Esophagus squamous epithelium (tissue), 5 donors: ENCODE measurements at places on chromosomes 2 and 18.

- H3K27me3 ChIP-seq, result no peaks in the 10 kb centered on the region
- H3K36me3 ChIP-seq, result no peaks in the 10 kb centered on the region
- H3K27ac ChIP-seq, result no peak overlapping the region
- DNase-seq, result no peak
Observed at GRCh38 chr18:34033968-34034367, 190.7 kb downstream of the NOL4 start.

GRCh38 chr18:76482971-76483691, 11.9 kb downstream of the ZNF516 start:
- no peak overlapping the region for H3K27ac ChIP-seq
- H3K4me1 ChIP-seq, result no peaks in the 10 kb centered on the region
- no peaks in the 10 kb centered on the region for H3K36me3 ChIP-seq
- DNase-seq, result no peak
- no peaks in the 10 kb centered on the region for H3K27me3 ChIP-seq

DNA sequence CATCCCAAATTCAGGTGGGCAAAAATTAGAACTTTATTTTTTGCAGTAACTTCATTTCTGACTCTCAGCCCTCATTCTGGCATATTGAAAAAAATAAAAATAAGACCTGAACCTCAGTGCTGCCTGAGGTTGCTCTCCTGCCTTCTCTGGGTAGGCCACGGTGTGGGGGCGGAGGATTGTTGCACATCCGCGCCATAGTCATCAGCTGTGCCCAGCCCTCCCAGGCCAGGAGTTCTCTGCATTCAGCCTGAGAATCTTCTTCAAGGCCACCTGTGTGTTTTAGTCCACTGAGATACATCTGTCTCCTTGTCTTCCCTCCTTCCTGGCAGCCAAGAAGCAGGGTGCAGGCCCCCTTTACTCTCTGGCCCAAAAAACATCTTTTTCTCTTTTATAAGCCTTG, 94.7 kb downstream of the ARMC9 start:
- H3K27me3 ChIP-seq, result no peaks in the 10 kb centered on the region
- no peak overlapping the region for H3K4me3 ChIP-seq
- DNase-seq, result no peak
- H3K4me1 ChIP-seq, result no peaks in the 10 kb centered on the region

GRCh38 chr18:54777118-54777791, 51.0 kb upstream of the RAB27B start:
- peak overlapping the region; percentile 72 for H3K27ac ChIP-seq
- peaks cover 4% of the 10 kb centered on the region for H3K4me1 ChIP-seq
- no peak overlapping the region for H3K4me3 ChIP-seq
- DNase-seq, result no peak

- H3K27me3 ChIP-seq, result no peaks in the 10 kb centered on the region
- peaks cover 12% of the 10 kb centered on the region for H3K4me1 ChIP-seq
- no peaks in the 10 kb centered on the region for H3K36me3 ChIP-seq
- DNase-seq, result no peak
- no peak overlapping the region for H3K4me3 ChIP-seq
- peak overlapping the region; percentile 21 for H3K27ac ChIP-seq
Observed at GRCh38 chr18:59885579-59886163, 14.1 kb upstream of the PMAIP1 start.

- H3K4me1 ChIP-seq, result peaks cover 84% of the 10 kb centered on the region
- H3K27ac ChIP-seq, result peak overlapping the region; percentile 72
- no peak overlapping the region for H3K4me3 ChIP-seq
- no peaks in the 10 kb centered on the region for H3K36me3 ChIP-seq
- DNase-seq, result no peak
Observed at GRCh38 chr2:9258501-9258900, 51.9 kb downstream of the ASAP2 start.

GRCh38 chr2:100397118-100397860, 20.2 kb downstream of the CHST10 start:
- H3K36me3 ChIP-seq, result peaks cover 27% of the 10 kb centered on the region
- DNase-seq, result no peak
- no peaks in the 10 kb centered on the region for H3K27me3 ChIP-seq

GRCh38 chr2:167140767-167141166, 252.5 kb downstream of the XIRP2 start:
- H3K36me3 ChIP-seq, result no peaks in the 10 kb centered on the region
- no peak overlapping the region for H3K4me3 ChIP-seq
- no peaks in the 10 kb centered on the region for H3K4me1 ChIP-seq
- no peaks in the 10 kb centered on the region for H3K27me3 ChIP-seq

GRCh38 chr2:241372361-241372992, 16.4 kb downstream of the FARP2 start:
- peaks cover 36% of the 10 kb centered on the region for H3K36me3 ChIP-seq
- no peak for DNase-seq
- no peak overlapping the region for H3K27ac ChIP-seq
- peaks cover 46% of the 10 kb centered on the region for H3K4me1 ChIP-seq
- no peaks in the 10 kb centered on the region for H3K27me3 ChIP-seq
- H3K4me3 ChIP-seq, result no peak overlapping the region

DNA sequence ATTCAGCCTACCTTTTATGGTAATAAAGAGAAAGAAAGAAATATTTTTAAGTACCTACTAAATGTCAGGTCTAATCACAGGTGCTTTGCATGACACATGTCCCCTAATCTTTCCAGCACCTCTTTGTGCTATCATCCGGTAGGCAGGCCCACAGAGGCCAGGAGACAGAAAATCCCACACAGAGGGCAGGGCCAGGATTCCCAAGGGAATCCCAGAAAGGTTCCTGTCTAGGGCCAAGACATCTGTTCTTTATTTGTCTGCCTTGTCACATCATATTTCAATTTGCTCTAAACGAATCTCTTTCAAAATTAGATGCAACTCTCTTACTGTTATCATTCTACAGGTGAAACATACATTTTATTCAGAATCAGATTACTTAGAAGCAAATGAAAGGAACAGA, 676.1 kb upstream of the GYPC start:
- H3K4me3 ChIP-seq, result no peak overlapping the region
- no peaks in the 10 kb centered on the region for H3K27me3 ChIP-seq
- H3K27ac ChIP-seq, result no peak overlapping the region
- H3K4me1 ChIP-seq, result no peaks in the 10 kb centered on the region

DNA sequence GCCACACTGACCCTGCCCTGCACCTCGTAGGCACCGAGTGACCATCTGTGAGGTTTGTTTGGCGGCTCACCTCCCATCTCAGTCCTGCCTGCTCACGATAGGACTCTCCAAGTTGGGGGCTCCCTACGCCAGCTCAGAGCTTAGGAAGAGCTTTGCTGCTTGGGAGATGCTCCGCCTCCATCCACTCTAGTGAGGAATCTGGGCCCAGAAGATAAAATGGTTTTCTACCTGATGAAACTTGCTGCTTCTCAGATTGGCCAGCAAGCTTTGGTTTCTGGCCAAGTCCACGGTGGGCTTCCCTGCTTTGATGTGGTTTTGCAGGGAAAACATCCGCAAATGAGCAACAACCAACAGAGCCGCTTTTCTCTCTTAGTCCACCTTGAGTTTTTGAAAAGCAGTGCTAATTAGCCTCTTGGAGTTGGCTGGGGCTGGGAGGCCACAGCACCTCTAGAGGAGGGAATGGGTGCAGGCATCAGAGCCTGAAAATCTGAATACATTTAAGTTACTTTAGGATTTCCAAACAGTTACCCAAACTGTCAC, 42.2 kb downstream of the THNSL2 start:
- H3K36me3 ChIP-seq, result no peaks in the 10 kb centered on the region
- H3K4me3 ChIP-seq, result no peak overlapping the region
- no peaks in the 10 kb centered on the region for H3K4me1 ChIP-seq
- no peaks in the 10 kb centered on the region for H3K27me3 ChIP-seq

DNA sequence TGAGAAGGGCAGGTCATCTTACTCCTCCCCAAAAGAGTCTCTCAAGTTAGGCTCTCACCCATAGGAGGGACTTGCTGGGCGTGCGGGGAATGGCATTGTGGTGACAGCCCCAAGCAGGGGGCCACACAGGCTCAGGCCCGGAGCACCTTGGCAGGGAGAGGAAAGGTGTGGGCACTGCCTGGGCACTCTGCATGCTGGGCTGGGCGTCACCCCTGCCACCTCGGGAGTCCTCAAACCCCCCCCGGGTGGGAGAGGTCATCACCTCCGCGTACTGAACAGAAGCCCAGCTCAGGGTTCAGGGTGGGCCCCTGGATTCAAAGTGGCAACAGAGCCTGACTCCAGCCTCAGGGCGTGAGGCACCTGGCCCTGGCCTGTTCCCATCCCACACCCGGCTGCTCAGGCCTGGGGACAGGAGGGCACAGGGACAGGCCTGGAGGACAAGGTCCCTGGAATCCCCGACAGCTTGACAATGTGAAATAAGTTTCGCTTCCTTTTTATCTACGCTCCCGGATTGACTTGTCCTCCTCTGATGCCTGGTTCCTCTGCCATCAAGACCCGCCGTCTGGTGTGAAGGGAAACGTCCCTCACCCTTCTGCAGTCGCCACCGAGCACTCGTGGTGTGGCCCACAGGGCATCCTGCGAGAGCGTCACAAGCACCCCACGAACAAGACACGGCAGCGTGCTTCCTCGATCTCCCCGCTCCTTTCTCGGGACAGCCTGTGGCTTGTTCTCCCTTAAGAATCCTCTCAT, 97.8 kb downstream of the HDAC4 start:
- no peak for DNase-seq
- H3K27ac ChIP-seq, result peak overlapping the region; percentile 86
- H3K4me3 ChIP-seq, result no peak overlapping the region
- no peaks in the 10 kb centered on the region for H3K27me3 ChIP-seq
- no peaks in the 10 kb centered on the region for H3K36me3 ChIP-seq
